ENCODE measurements at places on chromosomes 1 and 21. TPM values are rescaled to one million over a fixed set of nuclear protein-coding genes. Genes with fewer than 3 reads are reported as not detected.

- no peaks in the 10 kb centered on the region for H3K36me3 ChIP-seq
- no peaks in the 10 kb centered on the region for H3K27me3 ChIP-seq
- no peak overlapping the region for H3K27ac ChIP-seq
- H3K4me3 ChIP-seq = no peak overlapping the region
- no peaks in the 10 kb centered on the region for H3K4me1 ChIP-seq
- no peak for DNase-seq
Measured at GRCh38 chr1:183937611-183938010, 99.9 kb downstream of the COLGALT2 start.

- no peak overlapping the region for H3K27ac ChIP-seq
- no peak for DNase-seq
- H3K4me3 ChIP-seq = no peak overlapping the region
- no peaks in the 10 kb centered on the region for H3K36me3 ChIP-seq
- no peaks in the 10 kb centered on the region for H3K27me3 ChIP-seq
- no peaks in the 10 kb centered on the region for H3K4me1 ChIP-seq
Measured at GRCh38 chr1:21520899-21521716, 11.9 kb downstream of the ALPL start.

GRCh38 chr1:88890791-88891317, 513 bp downstream of the GTF2B start:
- H3K36me3 ChIP-seq = peaks cover 15% of the 10 kb centered on the region
- H3K4me3 ChIP-seq = peak overlapping the region; percentile 90
- DNase-seq = peak; percentile 37
- no peaks in the 10 kb centered on the region for H3K27me3 ChIP-seq
- peaks cover 42% of the 10 kb centered on the region for H3K4me1 ChIP-seq
- peak overlapping the region; percentile 94 for H3K27ac ChIP-seq

DNA sequence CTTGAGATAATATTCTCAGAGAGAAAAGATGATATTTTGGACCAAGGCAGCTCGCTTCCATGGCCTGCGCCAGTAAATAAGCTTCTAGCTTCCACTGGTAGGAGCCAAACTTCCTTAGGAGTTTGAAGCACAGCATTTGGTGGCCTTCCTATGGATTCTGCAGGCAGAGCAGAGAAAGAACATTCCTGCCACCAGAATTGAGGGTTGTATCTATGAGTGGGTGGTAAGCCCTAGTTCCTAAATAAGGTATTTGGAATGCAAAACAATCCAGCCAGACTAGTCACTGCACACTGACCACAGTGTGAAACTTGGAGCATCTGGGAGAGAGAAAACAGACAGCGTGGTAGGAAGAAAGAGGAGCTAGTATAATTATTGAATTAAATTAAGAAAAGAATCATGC, 54.1 kb upstream of the BCAR3 start:
- H3K4me3 ChIP-seq = no peak overlapping the region
- H3K36me3 ChIP-seq = no peaks in the 10 kb centered on the region
- DNase-seq = no peak
- no peaks in the 10 kb centered on the region for H3K4me1 ChIP-seq

GRCh38 chr1:218299416-218299815, 14.3 kb downstream of the RRP15 start:
- no peak overlapping the region for H3K4me3 ChIP-seq
- H3K4me1 ChIP-seq = no peaks in the 10 kb centered on the region
- peaks cover under 1% of the 10 kb centered on the region for H3K36me3 ChIP-seq
- no peak for DNase-seq
- no peaks in the 10 kb centered on the region for H3K27me3 ChIP-seq
- no peak overlapping the region for H3K27ac ChIP-seq

DNA sequence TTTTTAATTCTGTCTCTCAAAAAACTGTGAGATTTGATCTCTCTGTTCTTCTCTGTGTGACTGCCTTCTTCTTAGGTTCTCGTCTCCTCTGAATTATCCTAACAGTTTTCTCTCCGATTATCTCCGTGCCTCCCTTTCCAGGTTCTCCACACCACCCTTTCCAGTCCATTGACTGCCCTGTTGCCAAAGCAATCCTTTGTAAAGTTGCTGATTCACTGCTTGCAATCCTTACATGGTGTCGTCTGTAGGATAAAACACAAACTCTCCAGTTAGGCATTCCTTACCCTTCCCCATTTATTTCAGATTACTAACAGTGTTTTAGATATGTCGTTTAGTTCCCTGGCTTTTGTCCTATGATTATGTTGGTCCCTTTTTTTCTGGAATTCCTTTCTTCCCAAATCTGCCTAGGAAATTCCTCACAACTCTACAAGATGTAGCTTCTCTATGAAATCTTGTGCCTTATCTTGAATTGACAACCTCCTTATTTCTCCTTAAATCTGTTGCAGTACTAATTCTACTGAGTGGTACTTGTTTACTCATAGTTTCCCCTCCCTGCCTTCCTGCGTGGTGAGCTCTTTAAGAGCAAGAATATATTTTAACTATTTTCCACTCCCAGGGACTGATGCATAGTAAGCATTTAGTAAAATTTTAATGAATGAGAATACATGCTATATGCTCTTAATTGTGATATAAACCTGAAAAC, 22.3 kb downstream of the RCOR3 start:
- DNase-seq = no peak
- H3K27ac ChIP-seq = no peak overlapping the region
- H3K36me3 ChIP-seq = peaks cover 41% of the 10 kb centered on the region
- H3K4me3 ChIP-seq = no peak overlapping the region
- no peaks in the 10 kb centered on the region for H3K4me1 ChIP-seq

DNA sequence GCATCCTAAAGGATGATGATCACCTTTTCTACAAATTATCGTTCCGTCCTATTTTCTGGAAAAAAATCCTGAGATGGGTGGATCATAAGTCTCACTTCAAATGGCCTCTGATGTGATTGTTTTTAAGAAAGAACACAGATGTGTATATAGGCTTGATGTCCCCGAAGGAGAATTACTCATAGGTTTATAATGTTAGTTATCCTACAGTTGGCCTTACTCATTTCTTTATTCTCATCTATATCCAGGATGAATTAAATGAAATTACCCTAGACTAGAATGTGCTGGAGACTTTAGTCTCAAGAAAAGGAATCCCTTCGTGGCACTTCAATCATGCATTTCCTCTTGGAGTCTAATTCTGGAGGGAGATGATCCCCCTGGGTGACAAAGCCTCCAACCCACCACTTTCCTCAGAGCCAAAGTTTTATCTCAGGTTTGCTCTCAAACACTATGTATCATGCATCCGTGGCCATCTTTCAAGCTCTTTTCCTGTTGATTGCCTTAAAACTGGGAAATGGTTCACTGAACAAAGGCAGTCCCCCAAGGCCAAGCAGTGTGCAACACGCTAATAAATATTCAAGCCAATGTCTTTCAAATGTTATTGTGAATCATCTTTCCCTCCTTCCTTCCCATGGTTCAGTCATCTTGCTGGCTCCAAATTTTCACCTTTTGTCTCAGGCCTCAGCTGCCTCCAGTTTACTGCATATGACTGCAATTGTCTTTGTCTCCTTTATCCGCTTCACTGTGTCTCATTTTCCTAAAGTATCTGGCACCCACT, 32.5 kb upstream of the SMYD2 start:
- H3K4me1 ChIP-seq = no peaks in the 10 kb centered on the region
- no peak for DNase-seq
- no peaks in the 10 kb centered on the region for H3K36me3 ChIP-seq
- H3K27ac ChIP-seq = no peak overlapping the region
- H3K27me3 ChIP-seq = no peaks in the 10 kb centered on the region

GRCh38 chr1:148263128-148263905, 111.2 kb upstream of the NBPF11 start:
- H3K4me3 ChIP-seq = peak overlapping the region; percentile 89
- peaks cover 6% of the 10 kb centered on the region for H3K4me1 ChIP-seq
- H3K27me3 ChIP-seq = no peaks in the 10 kb centered on the region
- H3K36me3 ChIP-seq = no peaks in the 10 kb centered on the region
- peak overlapping the region; percentile 62 for H3K27ac ChIP-seq
- DNase-seq = peak; percentile 66

DNA sequence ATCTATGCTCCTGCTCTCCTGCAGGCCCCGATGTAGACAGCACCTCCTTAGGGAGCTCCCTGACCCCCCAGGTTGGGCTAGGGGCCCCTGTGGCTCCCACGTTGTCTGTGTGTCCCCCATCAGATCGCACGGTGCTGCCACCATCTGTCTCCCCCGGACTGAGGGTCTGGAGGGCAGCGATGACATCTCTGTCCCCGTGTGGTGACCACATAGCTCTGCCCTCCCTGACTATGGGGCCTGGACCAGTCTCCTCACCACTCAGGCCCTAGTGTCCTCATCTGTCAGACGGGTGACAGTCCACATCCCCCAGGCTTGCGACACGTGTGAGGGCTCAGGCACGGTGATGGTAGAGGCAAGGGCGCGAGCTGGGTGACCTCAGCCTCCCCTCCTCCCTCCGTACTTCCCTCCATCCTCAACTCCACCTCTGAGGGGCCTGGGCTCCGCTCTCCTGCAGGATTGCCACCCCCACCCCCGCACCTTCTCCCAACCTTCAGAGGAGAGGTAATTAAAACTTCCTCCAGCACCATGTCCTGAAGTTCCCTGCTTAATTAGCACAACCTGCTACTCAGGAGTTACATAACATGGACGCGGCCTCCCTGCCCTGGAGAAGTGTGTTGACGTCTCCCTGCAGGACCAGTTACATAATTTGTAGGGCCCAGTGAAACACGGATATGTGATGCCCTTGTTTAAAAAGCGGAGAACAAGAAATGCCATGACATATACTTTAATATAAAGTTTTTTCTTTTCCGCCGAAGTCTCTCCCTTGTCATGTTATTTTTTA, 288.2 kb downstream of the PTPRU start:
- no peaks in the 10 kb centered on the region for H3K27me3 ChIP-seq
- no peaks in the 10 kb centered on the region for H3K36me3 ChIP-seq
- H3K4me1 ChIP-seq = no peaks in the 10 kb centered on the region
- no peak for DNase-seq

GRCh38 chr1:178973652-178974101, 52.0 kb upstream of the FAM20B start:
- H3K27ac ChIP-seq = no peak overlapping the region
- H3K36me3 ChIP-seq = no peaks in the 10 kb centered on the region
- H3K4me1 ChIP-seq = no peaks in the 10 kb centered on the region
- H3K27me3 ChIP-seq = no peaks in the 10 kb centered on the region

DNA sequence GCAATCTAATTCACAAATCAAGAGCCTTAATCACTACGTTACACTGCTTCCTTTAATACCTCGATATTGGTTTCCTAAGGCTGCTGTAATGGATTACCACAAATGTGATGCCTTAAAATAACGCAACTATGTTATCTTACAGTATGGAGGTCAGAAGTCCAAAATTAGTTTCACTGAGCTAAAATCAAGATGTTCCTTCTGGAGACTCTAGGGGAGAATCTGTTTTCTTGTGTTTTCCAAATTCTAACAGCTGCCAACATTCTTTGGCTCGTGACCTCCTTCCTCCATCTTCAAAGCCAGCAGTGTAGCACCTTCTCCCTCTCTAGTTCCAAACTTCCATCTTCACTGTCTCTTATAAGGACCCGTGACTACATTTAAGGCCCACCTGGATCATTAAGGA, 335.0 kb upstream of the NFIA start:
- H3K4me1 ChIP-seq = no peaks in the 10 kb centered on the region
- H3K4me3 ChIP-seq = no peak overlapping the region
- DNase-seq = no peak
- no peaks in the 10 kb centered on the region for H3K27me3 ChIP-seq
- no peaks in the 10 kb centered on the region for H3K36me3 ChIP-seq

GRCh38 chr1:74237035-74237434, 1.8 kb downstream of the TNNI3K start:
- H3K4me3 ChIP-seq = no peak overlapping the region
- no peaks in the 10 kb centered on the region for H3K27me3 ChIP-seq

DNA sequence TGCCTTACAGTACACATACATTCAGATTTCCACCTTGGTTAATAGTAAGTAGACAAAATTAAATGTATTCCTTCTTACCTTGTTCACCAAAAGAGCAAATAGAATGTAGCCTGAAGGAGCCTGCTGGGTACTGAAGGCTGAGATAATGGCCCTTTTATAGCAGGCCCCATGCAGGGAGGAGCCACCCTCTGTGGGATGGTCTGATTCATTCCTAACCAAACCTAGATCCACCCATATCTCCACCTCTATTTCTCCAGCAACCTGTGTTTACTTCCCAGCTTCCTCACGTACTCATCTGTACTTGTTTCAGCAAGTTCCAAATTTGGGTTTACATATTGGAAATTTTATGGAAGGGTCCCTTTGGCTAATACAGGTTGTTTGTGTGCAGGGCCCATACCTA, at the start of gene FLG:
Gene FLG, minus strand, starts transcription at position 129 of the 400 bp plus-strand sequence. CDS start 9,783 bp downstream, outside the sequence.
- no peak within 1 kb of the TSS for H3K27ac ChIP-seq
- no peaks in the 10 kb centered on the region for H3K4me1 ChIP-seq
- H3K27me3 ChIP-seq = no peaks in the 10 kb centered on the region
- DNase-seq = no peak

DNA sequence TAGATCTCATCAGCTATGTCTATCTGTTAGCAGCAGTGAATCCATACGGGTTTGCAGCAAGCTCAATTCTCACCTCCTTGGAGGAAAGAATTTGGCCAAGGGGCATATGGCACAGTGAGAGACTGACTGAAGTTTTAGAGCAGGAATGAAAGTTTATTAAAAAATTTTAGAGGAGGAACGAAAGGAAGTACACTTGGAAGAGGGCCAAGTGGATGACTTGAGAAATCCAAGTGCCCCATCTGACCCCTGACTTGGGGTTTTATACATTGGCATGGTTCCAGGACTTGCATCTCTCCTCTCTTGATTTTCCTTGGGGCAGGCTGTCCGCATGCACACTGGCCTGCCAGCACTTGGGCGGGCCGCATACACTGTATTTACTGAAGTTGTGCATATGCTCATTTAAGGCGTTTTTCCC, 9.2 kb upstream of the OSBPL9 start:
- DNase-seq = no peak
- no peaks in the 10 kb centered on the region for H3K4me1 ChIP-seq
- no peaks in the 10 kb centered on the region for H3K27me3 ChIP-seq

DNA sequence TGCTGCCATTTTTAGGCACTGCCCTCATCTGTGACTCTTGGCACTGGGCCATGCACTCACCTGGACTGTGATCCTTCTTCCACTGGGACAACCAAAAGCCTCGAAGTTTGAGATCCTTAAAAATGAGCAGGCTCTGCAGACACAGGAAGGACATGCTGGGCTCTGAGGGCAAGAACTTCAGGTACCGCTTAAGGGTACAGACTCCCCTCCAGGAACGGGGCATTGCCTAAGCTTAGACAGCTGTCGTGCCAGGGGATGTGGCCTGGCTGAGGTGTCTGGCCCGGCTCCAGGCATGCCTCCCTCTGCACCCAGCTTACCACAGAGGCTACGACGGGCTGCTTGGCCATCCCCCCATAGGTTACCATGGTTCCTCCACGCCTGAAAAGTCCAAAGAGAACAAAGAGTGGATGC, 14.2 kb upstream of the SRSF4 start:
- no peak for DNase-seq
- no peaks in the 10 kb centered on the region for H3K27me3 ChIP-seq
- H3K36me3 ChIP-seq = peaks cover 13% of the 10 kb centered on the region
- H3K4me1 ChIP-seq = no peaks in the 10 kb centered on the region

DNA sequence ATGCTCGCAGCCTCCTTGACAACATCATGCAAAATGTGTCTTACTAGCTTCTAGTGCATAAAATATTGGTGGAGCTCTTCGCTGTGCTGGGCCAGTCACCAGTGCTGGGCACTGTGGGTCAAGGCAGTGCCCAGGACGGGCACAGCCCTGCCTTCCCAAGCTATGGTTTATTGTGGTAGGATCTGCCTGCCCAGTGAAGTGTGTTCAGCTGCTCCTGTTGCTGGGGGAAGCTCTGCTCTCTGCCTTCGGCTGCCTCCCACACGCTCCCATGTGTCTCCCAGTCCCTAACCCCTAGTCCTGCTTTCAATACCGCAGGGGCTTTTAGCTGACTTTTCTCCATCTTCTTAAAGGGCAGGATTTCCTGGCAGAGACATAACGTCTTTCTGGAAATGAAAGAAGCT, 15.7 kb downstream of the EPHX1 start:
- H3K4me3 ChIP-seq = no peak overlapping the region
- H3K36me3 ChIP-seq = no peaks in the 10 kb centered on the region

Gene KPRP
- not detected for total RNA-seq

Gene KLHL12
- total RNA-seq = 24.2 TPM

Gene TBX19
- 3.6 TPM for total RNA-seq

Gene SPRR3
- not detected for total RNA-seq

Gene MYOM3
- not detected for total RNA-seq

Gene LYSMD1
- total RNA-seq = 1.3 TPM
